ENCODE measurements at places on chromosomes 2 and 18.

GRCh38 chr2:215921895-215922294 lies 91.5 kb downstream of the MREG start:
- peak; percentile 90 for DNase-seq

- DNase-seq, result peak; percentile 82
Measured at GRCh38 chr18:24726727-24727492, 266.5 kb downstream of the HRH4 start.

DNA sequence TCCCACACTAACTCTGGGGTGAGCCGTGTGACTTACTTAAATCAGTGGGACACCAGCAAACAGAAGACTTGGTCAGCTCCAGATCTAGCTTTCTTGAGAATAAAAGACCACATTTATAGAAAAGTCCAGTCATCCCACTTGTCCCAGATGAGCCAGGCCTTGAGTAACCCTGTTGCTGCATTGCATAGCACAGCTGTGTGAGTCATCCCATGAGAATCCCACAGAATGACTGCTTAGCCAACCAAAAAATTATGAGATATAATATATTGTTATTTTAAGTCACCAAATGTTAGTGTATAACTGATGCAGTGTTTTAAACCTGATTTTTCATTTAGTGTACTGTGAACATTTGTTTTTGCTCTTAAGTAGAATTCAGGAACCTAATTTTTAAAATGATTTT lies 94.2 kb upstream of the FSHR start:
- DNase-seq, result peak; percentile 98

GRCh38 chr2:39481611-39482010 lies 44.5 kb upstream of the MAP4K3 start:
- DNase-seq, result peak; percentile 73

DNA sequence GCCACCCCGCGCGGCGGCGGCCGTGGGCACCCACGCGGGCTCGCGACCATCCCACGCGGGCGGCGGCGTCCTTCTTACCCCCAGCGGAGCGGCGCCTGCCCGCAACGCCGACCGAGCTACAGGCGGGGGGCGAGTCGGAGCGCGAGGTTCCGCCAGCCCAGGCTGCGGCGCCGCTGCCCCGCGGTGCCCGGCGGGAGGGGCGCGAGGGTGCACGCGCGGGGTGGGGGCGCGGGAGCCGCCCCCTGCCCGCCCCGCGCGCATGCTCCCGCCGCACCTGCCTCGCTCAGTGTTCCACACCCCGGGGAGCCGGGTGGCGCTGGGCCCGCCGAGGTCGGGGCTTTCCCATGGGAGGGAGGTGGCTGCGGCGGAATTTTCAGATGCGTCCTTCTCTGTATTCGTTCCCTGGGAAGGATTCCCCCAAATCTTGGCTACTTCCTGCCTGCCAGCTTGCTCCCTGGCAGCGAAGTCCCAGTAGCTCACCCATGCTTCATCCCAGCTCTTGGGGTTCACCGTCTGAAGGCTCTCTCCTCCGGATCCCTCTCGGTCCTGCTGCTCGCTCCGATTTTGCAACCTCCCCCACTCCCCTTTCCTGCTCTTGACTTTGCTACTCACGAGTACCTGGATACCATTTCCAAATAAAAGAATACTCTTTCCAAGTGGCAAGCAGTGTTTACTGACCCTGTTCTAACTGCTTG lies at the start of gene L3MBTL4:
Gene L3MBTL4 (minus strand): TSS at position 189 of the 695 bp plus-strand sequence. CDS start 103,286 bp downstream, outside the sequence.
- no peak for DNase-seq

GRCh38 chr18:59861009-59861408 lies 38.8 kb upstream of the PMAIP1 start:
- peak; percentile 24 for DNase-seq

DNA sequence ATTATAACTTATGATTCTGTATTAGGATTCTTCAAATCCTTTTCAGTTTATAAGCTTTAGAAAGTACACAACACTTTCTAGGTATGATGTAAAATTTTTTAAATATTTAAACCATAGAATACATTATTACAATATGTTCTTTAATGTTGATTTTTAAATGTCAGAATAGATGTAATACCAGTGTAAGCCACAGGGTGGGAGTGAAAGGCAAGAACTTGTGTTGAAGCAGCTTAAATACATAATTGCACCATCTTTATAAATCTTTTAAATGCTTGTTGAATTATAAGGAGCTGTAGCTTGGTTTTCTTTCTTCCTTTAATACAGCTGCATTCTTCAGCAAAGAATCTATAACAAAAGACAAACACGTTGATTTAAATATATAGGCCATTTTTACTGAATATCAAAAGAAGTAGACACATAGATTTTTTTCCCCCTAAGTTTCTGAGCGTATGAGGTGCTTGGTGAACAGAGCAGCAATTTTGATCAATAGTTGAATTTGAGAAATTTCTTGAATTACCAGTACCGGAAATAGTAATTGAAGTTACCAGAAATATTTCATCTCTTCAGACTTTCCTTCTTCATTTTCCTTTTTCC lies 63.0 kb downstream of the TANK start:
- peak; percentile 72 for DNase-seq

GRCh38 chr2:8433390-8433789 lies 248.5 kb upstream of the ID2 start:
- DNase-seq, result no peak

DNA sequence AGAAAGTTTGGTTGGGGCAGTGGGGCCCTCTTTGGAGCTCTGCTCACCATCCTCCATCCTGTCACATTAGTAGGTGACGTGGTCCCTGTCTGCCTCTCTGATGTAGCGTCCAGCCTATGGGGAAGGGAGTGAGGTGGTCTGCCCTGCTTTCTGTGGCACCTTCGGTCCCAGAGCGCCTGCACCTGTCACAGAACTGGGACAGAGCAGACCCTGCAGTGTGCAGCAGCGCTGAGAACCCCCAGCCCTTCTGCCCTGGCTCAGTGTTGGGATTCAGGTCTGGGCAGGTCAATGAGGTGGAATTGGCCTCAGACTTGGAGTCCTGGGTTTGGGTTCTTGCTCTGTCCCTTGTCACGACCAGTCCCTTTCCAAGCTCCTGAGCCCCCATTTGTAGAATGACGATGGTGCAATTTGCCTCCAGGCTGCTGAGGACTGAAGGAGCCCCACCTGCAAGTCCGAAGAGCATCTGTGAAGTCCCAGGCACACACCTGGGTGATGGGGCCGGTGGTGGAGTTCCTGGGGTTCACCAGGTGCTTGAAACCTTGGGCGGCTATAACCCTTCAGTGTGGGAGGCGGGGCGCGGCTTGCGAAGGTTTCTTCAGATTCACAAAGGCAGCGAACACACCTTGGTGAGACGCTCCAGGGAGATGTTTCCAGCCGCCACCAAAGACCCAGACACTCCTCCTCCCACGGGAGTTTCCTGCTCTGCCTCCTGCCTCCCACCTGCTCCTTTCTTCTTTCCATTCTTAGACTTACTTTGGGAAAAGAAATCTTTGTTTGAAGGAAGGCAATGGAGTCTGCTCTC lies 265.4 kb upstream of the HDAC4 start:
- DNase-seq, result no peak

DNA sequence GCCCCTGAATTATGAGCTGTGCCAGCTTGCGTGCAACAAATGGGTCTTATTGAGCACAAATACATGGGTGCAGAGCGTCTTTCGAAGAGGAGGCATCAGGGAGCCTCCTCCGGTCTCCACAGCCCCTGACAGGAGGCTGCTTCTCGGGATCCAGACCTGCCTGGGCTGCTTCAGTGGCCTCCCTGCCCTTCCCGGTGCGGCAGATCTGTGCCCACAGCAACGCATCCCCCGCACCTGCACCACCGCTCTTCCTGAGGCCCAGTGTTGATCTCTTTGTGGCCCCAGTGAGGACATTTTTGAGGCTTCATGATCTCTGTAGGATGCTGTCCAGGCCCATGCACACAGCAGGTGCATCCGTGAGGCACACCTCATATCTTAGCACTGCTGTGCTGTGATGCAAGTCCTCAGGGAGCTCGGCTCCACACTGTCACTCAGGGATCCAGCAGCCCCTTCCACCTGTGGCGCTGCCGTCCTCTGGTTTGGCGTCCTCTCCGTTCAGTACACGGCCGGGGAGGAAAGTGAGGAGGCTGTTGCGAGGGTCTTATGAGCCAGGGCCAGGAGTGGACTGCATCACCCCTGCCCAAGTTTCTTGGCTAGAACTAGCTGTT lies 17.4 kb downstream of the RTP5 start:
- no peak for DNase-seq

DNA sequence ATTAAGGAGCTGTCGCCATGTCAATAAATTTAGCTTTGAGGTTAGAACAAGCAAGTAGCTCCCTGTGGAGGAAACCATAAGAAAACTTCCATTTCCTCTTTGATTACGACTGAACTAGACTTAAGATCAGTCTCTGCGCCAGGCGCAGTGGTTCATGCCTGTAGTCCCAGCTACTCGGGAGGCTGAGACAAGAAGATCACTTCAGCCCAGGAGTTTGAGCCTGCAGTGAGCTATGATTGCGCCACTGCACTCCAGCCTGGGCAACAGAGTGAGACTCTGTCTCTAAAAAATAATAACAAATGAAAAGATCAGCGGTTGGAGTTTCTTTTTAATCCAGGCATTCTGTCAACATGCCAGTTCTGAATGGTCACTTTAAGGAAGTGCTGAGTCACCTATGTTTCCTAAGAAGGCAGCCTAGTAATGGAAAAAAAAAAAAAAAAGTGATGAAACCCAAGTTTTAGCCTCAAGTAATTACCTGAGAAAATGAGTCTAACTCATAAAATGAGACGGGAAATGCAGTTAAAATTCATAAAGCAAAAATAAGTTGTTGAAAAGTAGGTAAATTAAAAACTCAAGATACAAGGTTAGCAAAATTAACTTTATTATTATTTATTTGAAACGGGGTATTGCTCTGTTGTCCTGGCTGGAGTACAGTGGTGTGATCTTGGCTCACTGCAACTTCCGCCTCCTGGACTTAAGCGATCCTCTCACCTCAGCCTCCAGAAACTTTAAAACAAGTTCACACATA lies 10.2 kb downstream of the C18orf32 start:
- peak; percentile 91 for DNase-seq

- peak; percentile 67 for DNase-seq
Measured at GRCh38 chr2:54074606-54075341, 40.6 kb upstream of the ACYP2 start.

DNA sequence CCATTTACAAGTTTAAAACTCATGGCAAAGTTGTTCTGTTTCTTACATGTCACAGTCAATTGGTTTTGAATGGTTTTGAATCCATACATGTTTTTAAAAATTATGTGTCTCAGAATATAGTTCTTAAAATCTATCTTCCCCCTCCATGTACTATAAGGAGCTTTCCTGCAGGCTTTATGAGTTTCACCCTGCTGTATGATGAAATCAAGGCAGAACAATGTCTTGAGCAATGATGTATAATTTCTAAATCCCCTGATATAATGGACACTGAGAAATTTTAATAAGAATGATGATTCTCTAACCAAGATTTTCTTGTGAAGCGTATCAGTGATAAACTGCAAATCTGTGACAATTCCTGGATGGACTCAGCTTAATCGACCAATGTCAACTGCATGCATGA lies 10.6 kb upstream of the ZNF516 start:
- no peak for DNase-seq

DNA sequence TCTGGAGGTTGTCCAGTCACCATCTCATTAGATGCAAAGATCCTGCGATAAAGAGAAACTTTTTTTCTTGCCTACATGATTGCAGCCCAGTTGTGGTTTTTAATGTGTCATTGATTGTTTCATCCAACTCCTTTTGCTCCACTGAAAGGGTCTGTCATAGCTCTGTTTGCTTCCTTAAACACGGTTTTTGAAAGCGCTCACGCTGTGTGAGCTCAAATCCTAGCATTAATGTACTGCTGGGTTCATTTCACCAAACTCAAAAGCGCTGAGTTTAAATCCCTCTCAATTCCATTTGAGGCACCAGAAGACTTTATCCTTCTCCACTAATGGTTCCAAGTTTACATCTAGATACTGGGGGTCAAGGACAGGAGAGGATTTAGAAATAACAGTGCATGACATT lies 53.6 kb downstream of the CDK15 start:
- DNase-seq, result no peak

DNA sequence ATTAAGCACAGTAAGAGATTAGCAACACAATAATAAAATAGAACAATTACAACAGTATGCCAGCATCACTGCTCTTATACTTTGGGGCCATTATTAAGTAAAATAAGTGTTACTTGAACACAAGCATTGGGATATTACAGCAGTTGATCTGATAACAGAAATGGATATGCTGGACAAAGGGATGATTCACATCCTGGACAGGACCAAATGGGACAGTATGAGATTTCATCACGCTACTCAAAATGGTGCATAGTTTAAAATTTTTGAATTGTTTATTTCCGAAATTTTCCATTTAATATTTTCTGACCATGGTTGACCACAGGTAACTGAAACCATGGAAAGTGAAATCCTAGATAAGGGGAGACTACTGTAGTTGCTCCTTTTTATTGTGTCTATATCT lies 138.2 kb downstream of the UBR3 start:
- DNase-seq, result peak; percentile 23

DNA sequence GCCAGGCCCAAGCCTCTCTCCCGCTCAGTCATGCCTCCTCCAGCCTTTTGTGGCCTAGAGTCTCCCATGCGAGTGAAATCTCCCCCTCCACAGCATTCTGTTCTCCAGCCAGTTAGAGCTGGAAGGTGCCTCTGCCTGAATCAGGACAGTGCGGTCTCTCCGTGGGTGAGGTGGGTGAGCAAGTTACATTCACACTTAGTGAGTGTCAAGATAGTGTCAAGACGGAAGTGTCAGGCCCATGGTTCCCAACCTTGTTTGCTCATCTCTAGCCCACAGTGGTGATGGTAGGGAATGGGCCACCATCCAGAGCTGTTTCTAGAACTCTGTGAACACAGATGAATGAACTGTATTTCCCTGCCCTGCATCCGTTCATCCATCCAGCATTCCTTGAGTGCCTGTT lies 59.5 kb downstream of the LPIN1 start:
- DNase-seq, result no peak

GRCh38 chr2:126658905-126659561 lies 3.1 kb downstream of the GYPC start:
- DNase-seq, result peak; percentile 75

GRCh38 chr18:35732162-35732561 lies 150.6 kb downstream of the GALNT1 start:
- DNase-seq, result no peak

DNA sequence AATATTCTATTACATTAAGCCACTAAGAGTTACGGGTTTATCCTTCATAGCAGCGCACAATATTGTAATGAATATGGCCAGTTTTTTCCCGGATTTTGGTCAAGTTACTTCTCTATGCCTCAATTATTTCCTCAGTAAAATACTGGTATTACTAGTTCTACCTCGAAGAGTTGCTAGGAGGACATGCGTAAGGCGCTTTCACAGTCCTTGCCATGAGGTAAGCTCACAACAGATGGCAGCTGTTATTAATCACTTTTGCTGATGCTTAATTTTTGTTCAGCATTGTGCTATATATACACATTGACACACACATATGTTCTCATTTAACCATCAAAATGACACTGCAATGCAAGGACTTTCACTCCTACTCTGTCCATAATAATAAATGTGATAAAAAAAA lies 101.5 kb downstream of the SCG2 start:
- DNase-seq, result no peak

GRCh38 chr2:10441948-10442347 lies 6.2 kb downstream of the ODC1 start:
- DNase-seq, result no peak

DNA sequence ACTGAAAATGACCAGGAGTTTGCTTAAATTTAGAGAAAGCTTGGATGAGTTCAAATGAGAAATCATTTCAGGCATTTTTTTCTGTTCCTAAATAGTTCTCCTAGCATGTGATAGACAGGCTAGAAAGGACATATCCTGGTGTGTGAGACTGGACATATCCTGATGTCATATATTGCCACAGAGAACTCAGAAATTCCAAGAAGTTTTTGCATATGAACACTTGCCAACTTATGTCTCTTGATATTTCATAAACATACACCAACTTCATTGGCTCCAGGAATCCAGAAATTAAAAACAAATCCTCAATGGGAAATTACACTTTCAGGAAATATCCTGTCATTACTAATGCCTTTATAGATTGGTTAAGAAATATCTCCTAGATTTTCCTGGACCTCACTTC lies 2.9 kb upstream of the SERPINB4 start:
- DNase-seq, result peak; percentile 7
